ENCODE measurements at places on chromosomes 16 and 17. TPM values are rescaled to one million over a fixed set of nuclear protein-coding genes. Genes with fewer than 3 reads are reported as not detected.

GRCh38 chr16:68343137-68343536, 32.3 kb downstream of the PRMT7 start:
- DNase-seq, result no peak

DNA sequence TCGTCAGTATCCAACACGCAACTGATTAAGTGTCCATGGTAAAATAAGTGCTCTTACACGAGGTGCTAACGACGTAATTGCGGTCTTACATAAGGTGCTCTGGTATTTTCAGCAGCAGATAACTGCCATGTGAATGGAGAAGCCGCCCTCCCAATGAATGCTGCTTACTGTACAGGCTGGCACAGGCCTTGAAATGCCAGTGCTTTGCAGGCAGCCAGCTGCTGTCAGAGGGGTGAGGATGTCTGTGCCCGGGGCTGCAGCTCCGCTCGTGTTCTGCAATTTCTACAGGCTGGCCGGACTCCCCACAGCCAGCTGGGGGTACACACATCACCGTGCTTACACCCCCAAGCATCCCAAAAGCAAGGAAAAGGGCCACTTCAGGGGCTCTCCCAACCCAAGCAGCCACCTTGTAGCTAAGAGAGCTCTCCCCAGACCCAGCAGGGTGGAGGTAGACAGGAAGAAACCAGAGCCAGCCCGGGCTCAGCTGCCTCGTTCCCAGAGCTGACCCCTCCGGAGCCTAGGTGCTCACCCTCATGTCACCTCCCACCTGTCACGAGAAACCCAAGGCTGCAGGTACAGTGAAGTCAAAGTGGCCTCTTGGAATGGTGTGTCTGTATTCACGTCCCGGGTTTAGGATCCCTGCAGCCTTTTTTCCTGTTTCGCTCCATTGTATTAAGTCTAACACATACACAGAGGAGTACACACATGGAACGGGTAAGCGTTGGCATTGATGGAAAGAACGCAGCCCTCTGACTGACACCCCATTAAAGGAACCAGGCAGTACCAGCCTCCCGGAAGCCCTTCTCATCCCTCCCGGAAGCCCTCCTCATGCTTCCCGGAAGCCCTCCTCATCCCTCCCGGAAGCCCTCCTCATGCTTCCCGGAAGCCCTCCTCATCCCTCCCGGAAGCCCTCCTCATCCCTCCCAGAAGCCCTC, 27.2 kb upstream of the RPH3AL start:
- no peak for DNase-seq

GRCh38 chr17:72267601-72268000, 146.8 kb downstream of the SOX9 start:
- DNase-seq, result no peak

DNA sequence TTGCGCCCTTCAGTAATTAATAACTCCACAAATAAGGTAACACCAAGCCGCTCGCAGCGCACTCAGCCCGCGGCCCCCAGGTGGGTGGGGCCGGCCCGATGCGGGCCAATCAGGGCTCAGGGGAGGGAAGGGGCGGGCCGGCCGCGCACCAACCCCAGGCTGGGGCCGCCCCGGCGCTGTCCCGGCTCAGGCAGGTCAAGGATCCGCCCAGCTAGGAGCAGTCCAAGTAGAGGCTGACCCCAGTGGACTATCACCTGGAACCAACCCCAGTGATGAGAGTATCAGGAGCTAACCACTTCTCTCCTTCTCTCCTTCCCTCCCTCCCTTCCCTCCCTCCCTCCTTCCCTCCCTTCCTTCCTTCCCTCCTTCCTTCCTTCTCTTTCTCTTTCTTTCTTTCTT, 110.8 kb downstream of the C16orf78 start:
- DNase-seq, result peak; percentile 69

DNA sequence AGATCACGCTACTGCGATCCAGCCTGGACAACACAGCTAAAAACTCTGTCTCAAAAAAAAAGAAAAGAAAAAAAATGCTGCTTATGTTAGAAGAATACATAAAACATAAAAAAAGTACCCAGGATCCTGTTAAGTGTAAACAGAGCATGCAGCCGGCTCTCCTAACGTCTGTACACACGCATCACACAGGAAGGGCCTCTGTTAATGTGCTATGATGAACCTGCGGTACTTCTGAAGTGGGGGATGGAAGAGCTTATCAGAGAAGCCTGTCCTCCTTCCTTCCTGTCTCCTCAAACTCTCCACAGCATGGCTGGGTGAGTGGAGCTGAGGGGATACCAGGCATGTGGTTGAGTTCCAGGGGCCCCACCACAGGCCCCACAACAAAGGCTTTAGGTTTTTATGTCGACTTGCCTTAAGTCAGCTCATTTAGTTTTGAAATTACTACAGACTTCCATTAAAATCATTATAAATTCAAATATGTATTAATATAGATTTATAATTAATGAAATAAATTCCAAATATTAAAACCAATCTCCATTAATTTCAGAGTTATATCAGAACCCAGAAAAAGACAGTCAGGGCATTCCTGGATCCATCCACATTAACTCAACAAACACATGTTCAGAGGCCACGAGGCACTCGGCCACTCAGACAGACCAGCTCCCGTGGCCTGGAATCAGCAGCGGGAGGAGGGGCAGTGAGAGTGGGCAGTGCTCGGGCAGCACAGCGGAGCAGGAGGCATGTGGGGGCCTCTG, 11.7 kb downstream of the CCDC57 start:
- no peak for DNase-seq

DNA sequence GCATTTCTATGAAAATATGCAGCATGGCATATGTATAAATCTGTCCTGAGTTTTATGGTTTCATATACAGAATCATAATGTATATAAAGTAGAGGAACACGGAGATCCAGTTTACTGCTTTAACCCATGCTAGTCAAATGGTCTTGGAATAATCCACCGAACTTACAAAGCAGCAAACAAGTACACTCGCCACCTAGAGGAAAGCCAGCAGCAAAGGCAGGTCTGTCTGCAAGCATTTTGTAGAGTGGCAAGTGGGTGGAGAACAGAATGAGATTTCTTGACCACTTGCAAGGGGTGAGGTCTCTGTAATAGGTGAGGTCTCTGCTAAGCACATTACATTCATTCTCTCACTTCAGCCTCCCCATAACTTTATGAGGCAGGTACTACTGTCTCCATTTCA, 308.3 kb downstream of the CA10 start:
- DNase-seq, result no peak

The CDH16 gene
- not detected for total RNA-seq

The NHERF1 gene
- total RNA-seq, result 44.8 TPM

The IQCK gene
- 18.6 TPM for total RNA-seq

The CD79B gene
- total RNA-seq, result not detected

The FOXN1 gene
- not detected for total RNA-seq

The GINS2 gene
- 38.1 TPM for total RNA-seq

Data from Daoy (cell line).